NCI-H2227 treated with DMSO at 0.1 percent for 48 hours (cell line): ENCODE measurements at places on chromosomes 2 and 18.

DNA sequence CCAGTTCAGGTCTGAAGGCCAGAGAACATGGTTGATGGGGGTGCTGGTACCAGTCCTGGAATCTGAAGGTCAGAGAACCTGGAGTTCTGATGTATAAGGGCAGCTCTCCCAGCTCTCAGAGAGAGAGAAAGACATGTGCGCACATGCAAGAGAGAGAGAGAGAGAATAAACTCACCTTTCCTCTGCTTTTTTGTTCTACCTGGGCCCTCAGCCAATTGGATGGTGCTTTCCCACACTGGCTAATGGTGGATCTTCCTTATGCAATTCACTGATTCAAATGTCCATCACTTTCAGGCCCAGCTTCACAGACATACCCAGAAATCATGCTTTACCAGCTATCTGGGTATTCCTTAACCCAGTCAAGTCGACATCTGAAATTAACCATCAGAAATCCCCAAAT is 377.7 kb upstream of the MEX3C start:
- no peak for DNase-seq

- DNase-seq = no peak
Observed at GRCh38 chr2:191728750-191729624, 51.1 kb downstream of the NABP1 start.

DNA sequence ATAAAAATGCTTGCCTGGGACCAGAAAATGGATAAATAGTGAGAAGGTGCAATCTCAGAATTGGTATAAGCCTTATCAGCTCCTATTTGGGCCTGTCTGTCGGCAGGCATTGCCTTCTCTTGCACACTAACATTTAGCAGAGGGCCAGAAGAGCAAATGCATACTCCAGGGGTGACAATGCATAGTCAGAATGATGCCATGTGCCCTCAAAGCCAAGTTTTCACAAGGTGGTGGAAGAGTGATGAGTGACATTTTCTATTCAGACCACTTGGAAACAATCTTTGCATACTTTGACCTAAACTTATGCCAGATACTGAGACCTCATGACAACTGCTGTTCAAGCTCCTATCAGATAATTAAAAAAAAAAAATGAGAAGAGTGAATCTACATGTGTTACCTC is 276.3 kb downstream of the SETBP1 start:
- DNase-seq = no peak

- no peak for DNase-seq
Observed at GRCh38 chr2:5290900-5291546, 401.2 kb upstream of the SOX11 start.

GRCh38 chr2:190533175-190533967 is 1.2 kb downstream of the NEMP2 start:
- no peak for DNase-seq

DNA sequence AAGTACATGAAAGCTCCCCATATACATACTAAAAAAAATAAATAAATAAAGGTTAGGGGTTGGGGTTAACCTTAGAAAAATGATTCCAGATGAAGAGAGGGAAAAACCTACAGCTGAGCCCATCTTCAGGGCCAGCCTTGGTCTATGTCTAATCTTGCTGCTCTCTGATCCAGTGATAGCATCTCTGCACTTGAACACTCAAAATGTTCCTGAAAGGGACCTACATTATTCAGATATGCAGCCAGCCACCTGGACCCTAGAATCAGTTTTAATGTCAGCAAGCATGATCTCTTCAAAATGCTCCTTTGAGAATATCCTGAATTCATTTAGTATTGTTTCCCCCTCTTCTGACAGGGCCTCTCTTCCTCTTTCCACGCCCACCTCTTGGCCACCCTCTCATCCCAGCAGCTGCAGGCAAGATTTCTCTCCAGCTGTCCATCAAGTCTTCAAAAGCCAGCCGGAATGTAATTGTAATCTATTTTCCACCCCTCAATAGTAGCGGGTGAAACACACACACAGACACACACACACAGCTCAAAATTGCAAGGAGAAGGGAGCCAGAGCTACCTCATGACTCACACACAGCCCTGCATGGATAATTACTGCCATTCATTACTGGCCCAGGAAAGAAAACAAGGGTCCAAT is 135.5 kb downstream of the MYO3B start:
- DNase-seq = peak; percentile 97

- peak; percentile 52 for DNase-seq
Observed at GRCh38 chr18:76401498-76401897, 93.5 kb downstream of the ZNF516 start.

- no peak for DNase-seq
Observed at GRCh38 chr2:5985536-5986385, 293.6 kb downstream of the SOX11 start.

DNA sequence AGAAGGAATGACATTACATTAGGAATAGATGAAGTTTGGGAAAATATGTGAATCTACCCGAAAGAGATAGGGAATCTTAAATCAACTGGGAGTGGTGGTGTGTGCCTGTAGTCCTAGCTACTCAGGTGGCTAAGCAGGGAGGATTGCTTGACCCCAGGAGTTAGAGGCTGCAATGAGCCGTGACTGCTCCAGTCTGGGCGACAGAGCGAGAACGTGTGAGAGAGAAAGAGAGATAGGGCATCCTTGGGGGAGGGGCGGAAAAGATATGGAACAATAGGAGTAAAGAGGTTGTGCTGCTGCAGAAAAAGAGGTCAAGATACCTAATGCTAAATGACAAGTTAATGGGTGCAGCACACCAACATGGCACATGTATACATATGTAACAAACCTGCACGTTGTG is 47.1 kb upstream of the ADAM23 start:
- peak; percentile 20 for DNase-seq
